ENCODE measurements at places on chromosomes 3 and 15.

GRCh38 chr3:114112696-114113095 is 56.2 kb downstream of the QTRT2 start:
- DNase-seq = no peak

DNA sequence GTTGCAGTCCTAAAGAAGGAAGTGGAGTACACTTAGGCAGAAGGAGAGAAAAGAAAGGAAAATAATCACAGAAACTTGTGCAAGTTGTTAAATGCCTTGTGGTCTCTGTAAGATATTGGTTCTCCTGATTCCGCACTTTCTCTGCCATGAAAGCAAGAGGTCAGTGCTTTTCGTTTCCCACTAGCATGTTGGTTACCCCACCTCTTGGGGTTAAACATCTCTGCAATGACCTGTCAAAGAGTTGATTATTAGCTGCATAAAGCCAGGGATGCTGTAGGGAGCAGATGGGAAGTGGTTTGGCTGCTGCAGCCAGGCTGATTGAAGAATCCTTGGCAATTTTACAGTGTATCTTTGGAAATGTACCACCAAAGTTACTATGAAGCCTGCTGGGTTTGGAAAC is 33.3 kb downstream of the ZNF609 start:
- no peak for DNase-seq

- no peak for DNase-seq
Measured at GRCh38 chr15:82750831-82751180, 41.1 kb upstream of the AP3B2 start.

DNA sequence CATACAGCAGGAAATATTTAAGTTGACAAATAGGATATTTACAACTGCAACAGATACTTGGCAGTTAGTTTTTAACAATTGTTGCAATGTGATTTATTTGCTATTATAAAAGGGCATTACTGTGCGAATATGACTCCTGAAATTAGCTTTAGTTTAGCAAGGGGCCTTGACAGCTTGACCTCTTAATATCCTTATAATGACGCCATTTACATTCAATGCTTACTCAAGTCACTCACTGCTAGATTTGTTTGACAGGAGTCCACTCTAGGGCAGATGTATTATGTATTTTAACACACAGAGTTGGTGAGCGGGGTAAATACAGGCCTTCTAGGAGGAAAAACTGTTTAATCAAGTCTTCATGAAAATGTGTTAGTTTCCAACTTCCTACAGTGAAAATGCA is 58.1 kb upstream of the C15orf61 start:
- DNase-seq = no peak

- DNase-seq = no peak
Measured at GRCh38 chr15:79169526-79170133, 79.0 kb upstream of the RASGRF1 start.

GRCh38 chr15:81660976-81661375 is 287.0 kb upstream of the TMC3 start:
- DNase-seq = no peak
